Mesenteric fat pad (tissue), 1 donor: ENCODE measurements at places on chromosomes 4 and X.

DNA sequence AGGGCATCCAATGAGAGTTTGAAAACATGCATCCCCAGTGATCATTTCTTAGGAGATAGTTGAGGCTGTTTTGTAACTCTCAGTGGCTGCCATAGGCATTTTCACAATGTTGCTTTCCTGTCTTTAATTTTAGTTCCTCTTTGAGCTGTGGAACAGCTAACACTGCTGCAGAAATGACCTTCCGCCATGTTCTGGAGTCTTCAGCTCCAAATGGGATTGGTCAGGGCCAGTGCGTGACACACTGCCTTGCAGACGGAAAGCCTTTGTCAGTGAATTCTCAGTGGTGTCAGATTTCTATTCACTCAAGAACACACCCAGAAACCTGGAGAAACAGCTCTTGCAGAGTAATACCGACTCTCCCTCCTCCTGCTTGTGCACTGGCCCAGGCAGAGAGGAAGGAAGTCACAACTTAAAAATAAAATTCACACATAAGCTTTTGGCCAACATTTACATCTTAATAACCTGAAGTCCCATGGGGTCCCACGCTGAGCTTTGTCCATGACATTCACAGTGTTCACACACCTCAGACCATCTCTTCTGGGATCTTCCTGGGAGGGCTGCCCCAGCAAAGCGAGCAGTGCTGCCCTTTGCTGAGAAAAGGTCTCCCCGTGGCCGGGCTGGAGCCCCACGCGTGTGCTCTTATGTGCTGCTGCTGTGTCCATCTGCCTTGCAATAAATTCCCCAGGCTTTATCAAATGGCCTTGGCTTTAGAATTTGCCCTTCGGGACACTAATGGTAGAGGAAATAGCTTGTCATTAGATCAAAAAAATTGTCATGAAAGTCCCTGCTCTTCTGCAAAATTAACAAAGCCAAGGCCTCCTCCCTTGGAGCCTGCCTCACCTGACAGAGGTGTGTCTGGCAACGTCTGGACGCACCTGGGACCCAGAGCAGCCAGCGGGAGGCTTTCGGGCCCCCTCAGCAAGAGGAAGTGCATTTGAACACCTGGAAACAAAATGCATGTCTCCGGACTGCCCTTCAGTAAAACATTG, 126.8 kb downstream of the IRF2 start:
- no peak for DNase-seq

DNA sequence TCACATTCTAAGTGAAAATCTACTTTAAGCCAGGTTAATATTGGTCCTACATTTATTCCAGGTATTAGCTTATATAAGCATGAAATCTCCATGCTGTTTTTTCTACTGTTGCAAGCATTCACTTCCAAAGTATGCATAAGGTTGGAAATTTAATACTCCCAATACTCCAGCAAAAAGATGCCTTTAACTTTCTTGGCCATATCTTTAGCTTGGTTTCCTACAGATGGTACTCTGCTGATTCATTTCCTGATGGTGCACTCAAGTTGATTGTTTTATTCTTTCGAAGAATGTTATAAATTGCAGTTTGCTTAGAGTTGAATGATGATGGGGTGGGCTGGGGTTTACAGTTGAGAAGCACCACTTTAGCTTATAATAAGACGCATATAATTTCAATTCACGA, 330.2 kb downstream of the PTTG2 start:
- DNase-seq = no peak

GRCh38 chr4:108762559-108763225, at the start of gene ETNPPL:
Gene ETNPPL (minus strand): TSS chr4:108763053. CDS start chr4:108762898, 155 bp downstream.
- no peak for DNase-seq

GRCh38 chr4:99654361-99654761, 3.3 kb downstream of the C4orf54 start:
- no peak for DNase-seq

DNA sequence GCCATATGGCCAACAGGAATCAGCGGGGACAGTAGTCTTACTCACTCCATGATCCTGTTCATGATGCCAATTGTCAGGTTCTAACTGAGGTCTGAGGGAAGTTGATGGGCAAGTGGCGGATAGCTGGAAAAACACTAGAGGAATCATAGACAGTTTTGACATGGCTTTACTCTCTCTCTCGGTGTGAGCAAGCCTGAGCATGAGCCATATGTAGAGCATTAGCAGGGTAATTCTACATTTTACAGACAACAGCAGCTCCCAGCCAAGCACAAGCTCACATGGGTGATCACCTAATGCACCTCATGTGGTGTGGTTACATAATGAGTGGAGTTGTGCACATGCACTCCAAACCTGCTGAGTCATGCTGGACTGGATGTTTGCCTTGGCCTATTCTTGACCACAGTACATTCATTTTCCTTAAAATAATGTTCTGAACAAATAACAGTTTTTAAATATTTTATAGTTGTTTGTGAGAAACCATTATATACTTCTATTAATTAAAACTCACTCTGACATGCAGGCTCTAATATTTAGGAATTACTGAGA, 429.2 kb downstream of the GPAT3 start:
- no peak for DNase-seq

DNA sequence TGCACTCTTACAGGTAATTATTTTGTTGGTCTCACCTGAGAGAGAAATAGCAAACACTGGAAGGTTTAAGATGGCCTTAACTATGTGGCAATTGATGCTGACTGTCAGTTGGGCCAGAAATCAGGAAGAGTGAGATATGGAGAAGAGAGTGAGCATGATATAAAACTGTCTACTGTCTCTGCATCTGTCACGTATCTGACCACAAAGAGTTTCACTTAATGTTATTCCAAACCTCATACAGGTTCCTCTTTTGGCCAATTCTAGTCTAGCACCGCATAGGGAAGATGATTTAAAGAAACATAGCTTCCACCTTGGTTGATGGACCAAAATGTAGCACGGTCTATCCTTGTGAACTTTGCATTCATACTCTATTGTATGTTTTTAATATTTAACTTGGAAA, 381.0 kb upstream of the BOD1L1 start:
- no peak for DNase-seq

DNA sequence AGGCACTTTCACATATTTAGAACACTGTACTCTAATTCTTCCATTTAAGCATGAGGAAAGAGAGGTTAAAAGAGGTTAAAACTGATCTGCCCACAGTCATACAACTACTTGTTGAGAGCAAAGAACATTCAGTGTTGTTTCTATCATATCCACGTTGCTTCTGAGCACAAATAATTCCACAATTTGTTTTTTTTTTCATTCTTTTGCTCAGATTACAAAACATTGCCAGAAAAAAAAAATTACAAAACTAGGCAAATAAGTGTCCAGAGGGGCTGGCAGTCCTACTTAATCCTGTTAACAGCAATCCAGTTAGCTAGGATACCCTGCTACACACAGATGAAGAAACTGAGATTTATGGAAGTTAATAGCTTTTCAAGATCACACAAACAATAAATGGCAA, 6.3 kb upstream of the USP53 start:
- no peak for DNase-seq

DNA sequence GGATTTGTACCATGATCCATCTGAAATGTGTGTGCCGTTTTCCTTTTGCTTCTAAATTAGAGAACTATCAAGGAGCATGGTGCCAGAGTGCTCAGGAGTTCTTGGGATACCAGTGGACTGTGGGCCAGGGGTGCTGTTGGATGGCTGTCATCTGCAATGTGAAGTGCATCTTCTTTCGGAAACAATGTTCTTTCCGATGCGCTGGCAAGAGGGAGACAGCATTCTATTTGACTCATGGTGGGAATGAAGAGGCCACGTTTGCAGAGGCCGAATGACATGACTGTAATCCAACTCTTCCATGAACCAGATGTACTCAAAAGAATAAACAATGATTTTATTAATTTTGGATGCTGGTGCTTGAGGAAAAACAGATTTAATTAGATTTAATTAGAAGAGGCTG, 45.5 kb downstream of the SORCS2 start:
- DNase-seq = no peak

DNA sequence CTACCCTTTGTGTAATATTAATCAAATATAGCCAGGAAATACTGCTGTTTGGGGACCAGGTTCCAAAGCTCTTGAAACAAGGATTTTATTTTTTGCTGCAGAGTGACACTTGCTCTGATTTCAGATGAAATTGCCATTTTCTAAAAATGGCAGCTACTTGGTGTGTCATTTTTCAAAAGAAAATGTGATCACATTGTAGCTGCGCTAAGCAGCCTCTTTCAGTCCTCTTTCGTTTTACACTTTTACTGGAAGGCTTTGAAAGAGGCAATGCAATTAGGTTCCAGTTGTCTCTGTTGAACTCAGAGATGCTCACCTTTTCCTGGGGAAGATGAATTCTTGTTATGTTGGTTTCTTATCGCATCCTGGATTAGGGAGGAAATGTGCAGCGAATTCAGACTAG, 85.1 kb downstream of the CT47B1 start:
- no peak for DNase-seq
